ENCODE measurements at places on chromosomes 3 and 15. TPM values are rescaled to one million over a fixed set of nuclear protein-coding genes. Genes with fewer than 3 reads are reported as not detected.

The HGD gene
- not detected for total RNA-seq

The CNTN3 gene
- total RNA-seq, result 1.6 TPM

The CFAP100 gene
- not detected for total RNA-seq

The GPR62 gene
- total RNA-seq, result 0.24 TPM

The SUSD5 gene
- total RNA-seq, result 2.3 TPM

The GPR149 gene
- not detected for total RNA-seq

The KY gene
- 0.09 TPM for total RNA-seq

The PRR20G gene
- not detected for total RNA-seq

The TNFAIP8L3 gene
- 6.5 TPM for total RNA-seq

The ZMAT3 gene
- total RNA-seq, result 8.1 TPM

The KIF7 gene
- total RNA-seq, result 9.0 TPM

The GOLGA6L9 gene
- 2.3 TPM for total RNA-seq

All from omental fat pad (tissue), 4 donors.